ELR (cell line): ENCODE measurements at places on chromosomes 11 and 22.

DNA sequence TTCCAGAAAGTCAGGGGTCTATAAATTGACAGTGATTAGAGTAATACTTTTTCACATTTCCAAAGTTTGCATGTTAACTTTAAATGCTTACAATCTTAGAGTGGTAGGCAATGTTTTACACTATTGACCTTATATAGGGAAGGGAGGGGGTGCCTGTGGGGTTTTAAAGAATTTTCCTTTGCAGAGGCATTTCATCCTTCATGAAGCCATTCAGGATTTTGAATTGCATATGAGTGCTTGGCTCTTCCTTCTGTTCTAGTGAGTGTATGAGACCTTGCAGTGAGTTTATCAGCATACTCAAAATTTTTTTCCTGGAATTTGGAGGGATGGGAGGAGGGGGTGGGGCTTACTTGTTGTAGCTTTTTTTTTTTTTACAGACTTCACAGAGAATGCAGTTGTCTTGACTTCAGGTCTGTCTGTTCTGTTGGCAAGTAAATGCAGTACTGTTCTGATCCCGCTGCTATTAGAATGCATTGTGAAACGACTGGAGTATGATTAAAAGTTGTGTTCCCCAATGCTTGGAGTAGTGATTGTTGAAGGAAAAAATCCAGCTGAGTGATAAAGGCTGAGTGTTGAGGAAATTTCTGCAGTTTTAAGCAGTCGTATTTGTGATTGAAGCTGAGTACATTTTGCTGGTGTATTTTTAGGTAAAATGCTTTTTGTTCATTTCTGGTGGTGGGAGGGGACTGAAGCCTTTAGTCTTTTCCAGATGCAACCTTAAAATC lies 5.3 kb downstream of the MALAT1 start:
- DNase-seq = peak; percentile 63

GRCh38 chr11:803467-803742 lies 1.6 kb downstream of the PIDD1 start:
- DNase-seq = no peak

DNA sequence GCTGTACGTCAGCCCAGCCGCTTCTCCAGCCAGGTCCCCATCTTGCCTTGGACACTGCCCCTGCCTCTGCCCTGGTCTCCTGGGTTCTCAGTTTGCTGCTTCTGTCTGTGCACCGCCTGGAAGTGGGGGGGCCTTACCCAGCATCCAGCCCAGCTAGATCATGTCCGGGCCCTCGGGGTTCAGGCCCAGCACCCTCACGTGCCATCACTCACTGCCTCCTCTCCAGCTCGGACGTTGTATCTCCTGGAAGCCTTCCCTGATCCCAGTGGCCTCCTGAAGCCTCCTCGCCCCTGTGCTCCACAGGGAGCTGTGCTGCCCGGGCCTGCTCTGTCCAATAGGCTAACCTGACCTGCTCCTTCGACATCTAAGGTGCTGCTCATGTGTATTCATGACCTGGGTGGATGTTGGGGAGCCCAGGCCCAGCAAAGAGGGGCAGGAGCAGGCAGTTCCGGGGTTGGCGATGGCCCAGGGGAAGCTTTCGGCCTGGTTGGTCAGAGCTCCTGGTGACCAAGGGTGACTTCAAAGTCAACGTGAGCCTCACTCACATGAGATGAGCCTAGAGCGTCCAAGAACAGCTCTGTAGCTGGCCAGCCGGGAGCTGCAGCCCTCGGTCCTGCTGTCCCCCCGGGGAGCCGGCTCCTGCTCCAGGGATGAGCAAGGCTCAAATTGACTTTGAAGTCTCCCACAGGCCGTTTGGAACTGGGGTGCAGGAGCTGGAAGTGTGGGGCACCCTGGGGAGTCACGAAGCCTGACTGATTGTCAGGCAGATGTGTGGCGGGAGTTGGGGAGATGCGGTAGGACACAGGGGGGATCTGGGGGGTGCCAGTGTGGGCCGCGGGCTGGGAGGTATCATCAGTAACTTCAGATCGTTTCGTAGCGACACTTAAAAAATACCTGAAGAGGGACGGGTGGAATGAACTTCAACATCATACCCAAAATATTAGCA lies 5.2 kb upstream of the ASCL2 start:
- DNase-seq = no peak

GRCh38 chr11:46747150-46747549 lies 28.1 kb downstream of the F2 start:
- DNase-seq = no peak

- DNase-seq = no peak
These were observed 86.6 kb upstream of the LINC01488 start for GRCh38 chr11:69394869-69395246.

DNA sequence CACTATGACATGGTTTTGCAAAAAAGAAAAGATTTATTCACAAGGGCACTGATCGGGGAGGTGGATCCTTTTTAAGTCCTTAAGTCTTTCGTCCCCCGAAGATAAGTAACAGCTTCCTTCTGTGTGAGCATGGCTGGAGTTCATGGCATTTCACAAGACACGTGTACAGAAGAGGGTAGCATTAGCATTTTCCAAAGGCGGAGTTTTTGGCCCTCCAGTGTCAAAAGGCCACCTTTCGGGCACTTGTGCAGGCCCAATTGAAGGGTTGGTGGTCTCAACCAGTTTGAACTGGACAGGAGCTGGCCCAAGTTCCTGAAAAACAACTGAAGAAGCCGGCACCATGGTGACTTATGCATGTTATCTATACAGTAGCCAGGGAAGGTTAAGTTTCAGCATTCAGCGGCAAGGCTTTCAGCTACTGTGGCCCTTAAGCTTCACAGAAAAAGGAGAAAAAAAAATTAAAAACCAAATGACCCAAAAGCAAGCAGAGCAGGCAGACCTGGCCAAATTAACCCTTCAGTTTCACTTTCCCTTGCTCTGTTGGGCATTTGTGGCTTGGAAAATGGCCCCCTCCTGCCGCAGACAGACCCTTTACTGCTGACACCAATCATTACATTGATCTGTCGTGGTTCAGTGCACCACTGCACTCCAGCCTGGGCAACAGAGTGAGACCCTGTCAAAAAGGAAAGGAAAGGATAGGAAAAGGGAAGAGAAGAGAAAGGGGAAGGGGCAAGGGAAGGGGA lies 18.7 kb downstream of the ZNF74 start:
- DNase-seq = no peak

DNA sequence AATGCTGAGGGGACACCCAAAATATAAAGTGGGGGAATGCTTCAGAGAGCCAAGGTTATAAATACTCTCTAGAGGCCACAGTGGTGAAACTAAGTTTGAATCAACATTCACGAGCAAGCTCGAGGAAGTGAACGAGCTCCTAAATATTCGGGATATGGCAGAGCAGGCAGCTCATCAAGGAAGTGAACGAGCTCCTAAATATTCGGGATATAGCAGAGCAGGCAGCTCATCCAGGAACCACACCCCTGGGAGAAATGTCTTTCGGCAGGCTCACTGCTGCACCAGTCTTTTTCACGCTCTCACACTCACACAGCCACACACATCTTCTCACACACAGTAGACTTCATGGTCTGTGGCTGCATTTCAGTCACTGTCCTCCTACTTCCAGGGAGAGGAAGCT lies 787.5 kb downstream of the OPCML start:
- peak; percentile 91 for DNase-seq

- no peak for DNase-seq
These were observed 86.1 kb upstream of the WNT7B start for GRCh38 chr22:46062971-46063631.

GRCh38 chr11:14264966-14265365 lies 94.0 kb downstream of the RRAS2 start:
- no peak for DNase-seq

DNA sequence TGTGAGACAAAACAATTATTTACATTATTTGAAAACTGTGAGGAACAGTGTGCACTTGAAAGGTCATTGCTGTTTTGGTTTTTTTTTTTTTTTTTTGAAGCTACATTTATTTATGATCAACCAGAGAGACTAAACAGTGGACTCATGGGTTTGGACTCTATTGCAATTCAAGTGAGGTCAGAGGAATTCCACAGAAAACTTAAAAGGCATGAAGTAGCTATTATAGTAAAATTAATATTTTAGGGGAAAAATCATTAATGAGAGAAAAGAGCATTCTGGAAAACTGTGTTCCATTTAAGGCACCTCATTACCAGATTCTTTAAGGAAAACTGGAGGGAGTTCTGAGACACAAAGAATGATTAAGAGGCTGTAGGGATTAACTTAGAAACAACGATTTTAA lies 102.8 kb downstream of the WNT11 start:
- no peak for DNase-seq

- no peak for DNase-seq
These were observed 40.3 kb upstream of the GRAMD4 start for GRCh38 chr22:46579751-46580449.

DNA sequence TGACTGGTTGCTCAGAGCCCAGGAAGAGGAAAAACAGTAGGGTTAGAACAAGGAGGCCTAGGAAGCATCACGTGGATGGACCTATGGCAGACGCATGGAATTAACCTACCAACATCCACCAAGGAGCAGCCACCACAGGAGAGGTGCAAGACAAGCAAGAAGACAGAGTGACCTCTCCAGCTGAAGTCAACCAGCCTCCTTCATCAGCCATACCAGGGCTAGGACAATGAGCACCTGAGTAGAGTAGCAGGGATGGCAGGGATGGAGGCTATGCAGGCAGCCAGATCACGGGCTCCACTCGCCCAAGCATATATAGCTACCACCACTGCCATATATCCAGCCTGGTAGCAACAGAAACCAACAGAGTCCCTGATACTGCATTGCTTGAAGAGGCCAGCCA lies 202.1 kb upstream of the B3GAT1 start:
- DNase-seq = no peak

GRCh38 chr11:1156506-1157340 lies 1.0 kb upstream of the MUC5AC start:
- DNase-seq = no peak

DNA sequence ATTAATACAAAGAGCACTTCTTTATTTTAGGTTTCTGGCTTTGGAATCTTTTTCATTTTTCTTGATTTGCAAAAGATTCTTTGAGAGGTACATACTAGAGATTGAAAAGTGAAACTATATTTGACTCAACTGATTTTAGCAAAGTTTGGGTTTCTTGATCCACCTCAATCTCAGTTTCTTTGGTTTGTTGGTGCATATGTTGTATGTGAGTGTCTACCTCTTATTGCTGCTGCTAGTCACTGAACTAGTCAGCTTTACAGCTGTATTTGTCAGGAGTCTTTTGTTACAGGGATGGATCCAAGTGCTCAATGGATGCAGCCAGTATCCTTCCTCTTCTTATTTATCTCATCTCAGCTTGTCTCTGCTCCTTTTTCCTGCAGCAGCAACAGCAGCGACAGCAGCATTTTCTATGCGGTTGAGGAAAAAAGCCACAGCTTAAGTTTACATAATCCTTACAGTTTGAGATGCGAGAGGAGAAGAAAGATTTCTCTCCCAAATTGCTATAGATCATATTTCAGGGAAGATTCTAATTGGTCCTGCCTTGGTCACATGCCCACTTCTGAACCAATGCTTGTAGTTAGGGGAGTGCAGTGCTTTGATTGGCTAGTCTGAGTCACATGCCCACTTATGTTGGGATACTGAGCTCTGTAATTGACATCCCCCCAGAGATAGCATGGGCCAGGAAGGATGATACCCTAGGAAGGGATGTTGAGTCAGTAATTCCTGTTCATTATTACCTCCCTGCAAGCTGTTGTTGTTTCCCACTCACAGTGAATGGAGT lies 10.0 kb upstream of the ZNRF3 start:
- DNase-seq = no peak

DNA sequence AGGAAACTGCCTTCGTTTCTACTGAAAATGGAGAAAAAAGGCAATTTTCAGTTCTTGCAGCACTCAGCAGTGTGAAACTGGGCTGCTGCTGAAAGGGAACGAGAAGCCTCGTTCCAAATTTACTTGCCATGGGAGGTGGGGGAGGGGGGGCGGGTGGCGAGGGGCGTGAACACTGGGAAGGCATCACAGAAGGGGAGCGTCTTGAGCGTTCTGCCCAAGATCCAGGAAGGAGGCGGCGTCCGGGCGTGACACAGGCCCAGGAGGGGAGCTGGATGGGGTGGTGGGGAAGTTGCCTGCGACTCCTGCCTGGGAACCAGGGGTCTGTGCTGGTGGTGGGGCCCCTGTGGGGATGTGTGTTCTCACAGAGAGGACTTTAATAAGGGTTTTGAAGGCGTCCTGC lies 213.5 kb downstream of the CTTN start:
- DNase-seq = no peak

DNA sequence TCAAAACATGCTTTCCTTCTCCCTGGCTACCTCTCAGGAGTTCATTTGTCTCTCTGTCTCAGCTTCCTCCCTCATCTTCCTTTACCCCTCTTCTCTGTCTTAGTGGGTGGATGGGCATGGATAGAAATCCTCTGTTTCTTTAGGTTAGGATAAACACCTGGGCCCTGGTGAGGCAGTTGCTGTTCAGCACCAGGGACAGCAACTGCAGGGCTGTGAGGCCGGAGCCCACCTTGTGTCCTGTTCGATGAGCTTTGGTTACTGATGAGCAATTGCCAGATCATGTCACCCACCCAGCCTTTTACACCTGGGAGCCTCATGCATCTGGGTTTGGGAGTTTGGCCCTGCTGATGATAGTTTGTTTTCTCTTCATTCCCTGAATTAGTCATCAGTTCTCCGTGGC lies 6.1 kb upstream of the CRYBB3 start:
- no peak for DNase-seq

DNA sequence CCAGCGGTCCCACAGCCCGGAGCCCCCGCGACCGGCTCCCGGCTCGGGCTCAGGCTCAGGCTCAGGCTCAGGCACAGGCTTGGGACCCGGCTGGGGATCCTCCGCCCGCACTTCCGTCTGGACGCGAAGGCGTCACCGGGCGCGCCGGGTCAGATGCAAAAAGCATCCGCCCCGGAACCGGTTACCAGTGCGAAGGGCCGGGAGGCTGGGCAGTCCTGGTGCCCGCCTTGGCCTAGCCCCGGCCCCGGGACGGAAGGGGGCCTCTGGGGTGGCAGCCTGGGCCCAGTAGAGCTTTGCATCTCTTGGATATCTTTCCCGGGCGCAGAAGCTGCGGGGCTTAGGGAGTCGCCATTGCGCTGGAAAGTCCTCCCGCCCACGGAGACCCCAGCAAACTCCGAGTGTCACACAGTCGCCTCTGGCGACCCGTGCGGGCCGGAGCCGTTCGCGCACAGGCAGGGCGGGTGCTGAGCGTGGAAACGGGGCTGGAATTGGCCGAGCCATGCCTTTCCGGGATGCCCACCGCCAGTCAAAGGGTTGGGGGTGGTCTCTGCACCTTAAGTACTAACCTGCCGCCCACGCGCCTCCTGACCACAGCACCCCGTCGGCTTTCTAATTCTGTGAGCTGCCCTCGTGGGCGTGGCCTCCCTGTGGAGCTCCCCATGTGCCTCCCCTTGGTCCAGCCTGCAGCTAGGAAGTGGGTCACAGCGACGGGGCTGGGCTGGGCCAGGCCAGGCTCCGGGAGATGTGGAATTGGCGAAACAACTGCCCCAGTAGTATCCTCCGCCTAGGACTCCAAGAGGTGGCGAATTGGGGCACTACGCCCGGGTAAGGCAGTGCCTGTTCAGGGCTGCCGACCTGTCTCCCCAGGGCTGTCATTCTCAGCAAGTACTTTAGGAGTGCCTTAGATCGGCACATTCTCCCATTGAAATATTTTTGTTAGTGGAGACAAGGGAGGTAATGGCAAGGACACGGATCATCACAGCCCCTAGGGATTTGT lies at the start of gene TMEM9B:
TSS of gene TMEM9B (minus strand) at position 119 of the 997 bp plus-strand sequence. CDS start 129 bp downstream, outside the sequence.
- peak; percentile 92 for DNase-seq
